ENCODE measurements at places on chromosomes 11 and 22. TPM values are rescaled to one million over a fixed set of nuclear protein-coding genes. Genes with fewer than 3 reads are reported as not detected.

PARVG gene
- 1.2 TPM for total RNA-seq

GRCh38 chr22:44256085-44256484, 56.7 kb downstream of the SHISAL1 start:
- DNase-seq = no peak

- no peak for DNase-seq
Observed at GRCh38 chr11:7167976-7168740, 79.4 kb downstream of the RBMXL2 start.

DNA sequence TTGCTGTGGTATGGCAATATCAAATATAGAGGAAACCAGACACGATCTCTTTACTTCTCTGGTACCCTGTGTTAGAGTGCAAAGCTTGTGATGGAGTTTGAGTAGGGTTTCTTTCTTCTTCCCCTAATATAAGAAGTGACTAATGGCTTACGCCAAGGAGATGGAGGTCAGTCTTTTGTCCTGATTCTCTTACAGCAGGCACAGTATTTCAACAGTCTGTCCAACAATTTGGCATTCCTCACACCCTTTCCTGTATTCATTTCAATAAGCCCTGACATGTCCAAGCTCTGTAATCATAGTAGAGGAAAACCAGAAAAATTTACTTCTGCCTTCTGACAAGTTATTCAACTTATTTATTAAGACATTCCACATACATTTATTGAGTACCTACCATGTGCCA, 546.2 kb downstream of the TMEM135 start:
- no peak for DNase-seq
